ENCODE measurements at places on chromosomes 4 and X.

DNA sequence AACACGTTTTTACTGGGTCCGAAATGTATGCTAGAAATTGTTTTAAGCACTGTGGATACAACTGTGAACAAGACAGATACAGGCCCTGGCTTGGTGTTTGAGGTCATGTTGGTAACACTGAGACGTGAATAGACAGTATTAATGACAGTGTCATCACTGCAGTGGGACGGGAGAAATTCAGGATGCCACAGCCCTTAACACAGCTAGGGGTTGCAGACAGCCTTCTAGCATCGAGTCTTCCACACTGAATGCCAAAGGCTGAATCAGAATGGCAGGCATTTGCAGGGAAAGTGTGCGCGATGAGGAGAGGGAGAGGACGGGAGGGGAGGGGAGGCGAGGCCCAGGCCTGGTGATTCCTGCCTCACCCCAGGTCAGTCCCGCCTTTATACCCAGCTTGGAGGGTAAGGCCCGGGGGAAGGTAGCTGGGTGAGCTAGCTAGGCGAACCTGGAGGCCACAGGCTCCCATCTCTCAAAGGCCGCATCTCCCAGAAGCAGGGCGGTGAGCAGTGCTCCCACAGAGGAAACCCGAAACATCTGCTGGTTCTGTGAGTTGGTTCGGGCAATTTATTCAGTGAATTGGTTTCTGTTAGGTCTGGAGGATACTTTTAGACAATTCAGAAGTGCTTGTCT, 44.1 kb upstream of the CLDN24 start:
- DNase-seq: no peak

GRCh38 chr4:10107111-10108091, 9.2 kb downstream of the WDR1 start:
- no peak for DNase-seq

- DNase-seq: no peak
These were observed 50.6 kb upstream of the PHOX2B start for GRCh38 chr4:41799126-41799525.

- no peak for DNase-seq
These were observed 56.9 kb downstream of the ACOX3 start for GRCh38 chr4:8383451-8384160.

DNA sequence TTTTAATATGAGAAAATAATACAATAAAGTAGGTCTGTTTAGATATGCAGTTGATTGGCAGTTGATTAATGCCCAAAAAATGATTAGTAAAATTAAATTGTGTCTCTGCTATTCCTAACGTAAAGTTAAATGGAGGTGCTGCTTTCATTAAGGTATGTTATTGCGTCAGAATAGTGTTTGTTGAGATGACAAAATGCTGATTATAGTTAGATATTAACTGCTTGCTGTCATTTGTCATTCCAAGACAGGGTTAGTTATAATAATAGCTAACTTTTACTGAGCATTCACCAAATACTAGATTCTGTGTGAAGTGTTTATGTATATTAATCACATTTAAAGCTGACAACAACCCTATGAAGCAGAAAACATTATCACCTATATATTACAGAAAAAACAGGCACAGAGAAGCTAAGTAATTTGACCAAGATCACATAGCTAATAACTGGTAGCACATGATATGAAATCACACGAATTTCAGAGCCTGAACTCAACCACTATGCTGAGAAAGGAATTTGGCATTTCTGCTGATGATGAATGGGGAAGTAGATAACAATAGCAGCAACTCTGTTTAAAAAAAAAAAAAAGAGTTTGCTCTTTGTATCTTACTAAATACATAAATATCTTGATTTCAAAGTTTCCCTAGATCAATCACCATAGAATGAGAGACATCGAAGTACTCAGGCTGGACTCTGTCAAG, 59.7 kb upstream of the WDR44 start:
- no peak for DNase-seq

DNA sequence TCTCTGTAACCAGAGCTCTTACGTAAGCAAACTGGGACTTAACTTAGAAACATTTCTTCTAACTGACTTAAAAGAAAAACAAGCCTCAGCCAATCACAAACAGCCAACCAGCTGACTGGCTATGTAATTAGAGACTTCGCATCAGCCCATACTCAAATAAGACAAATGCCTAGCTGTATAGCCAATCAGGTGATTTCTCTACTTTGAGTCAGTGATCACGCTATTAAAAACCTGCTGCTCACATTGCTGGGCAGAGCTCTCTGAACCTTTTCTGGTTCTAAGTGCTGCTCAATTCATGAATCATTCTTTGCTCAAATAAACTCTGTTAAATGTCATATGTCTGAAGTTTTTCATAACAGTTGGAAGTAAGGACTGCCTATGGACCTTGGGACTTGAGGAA, 9.9 kb upstream of the SMIM10L2A start:
- no peak for DNase-seq

- no peak for DNase-seq
These were observed 80.4 kb downstream of the DCUN1D4 start for GRCh38 chr4:51923343-51923742.

- no peak for DNase-seq
These were observed 21.1 kb upstream of the TRIM2 start for GRCh38 chr4:153183146-153183545.

DNA sequence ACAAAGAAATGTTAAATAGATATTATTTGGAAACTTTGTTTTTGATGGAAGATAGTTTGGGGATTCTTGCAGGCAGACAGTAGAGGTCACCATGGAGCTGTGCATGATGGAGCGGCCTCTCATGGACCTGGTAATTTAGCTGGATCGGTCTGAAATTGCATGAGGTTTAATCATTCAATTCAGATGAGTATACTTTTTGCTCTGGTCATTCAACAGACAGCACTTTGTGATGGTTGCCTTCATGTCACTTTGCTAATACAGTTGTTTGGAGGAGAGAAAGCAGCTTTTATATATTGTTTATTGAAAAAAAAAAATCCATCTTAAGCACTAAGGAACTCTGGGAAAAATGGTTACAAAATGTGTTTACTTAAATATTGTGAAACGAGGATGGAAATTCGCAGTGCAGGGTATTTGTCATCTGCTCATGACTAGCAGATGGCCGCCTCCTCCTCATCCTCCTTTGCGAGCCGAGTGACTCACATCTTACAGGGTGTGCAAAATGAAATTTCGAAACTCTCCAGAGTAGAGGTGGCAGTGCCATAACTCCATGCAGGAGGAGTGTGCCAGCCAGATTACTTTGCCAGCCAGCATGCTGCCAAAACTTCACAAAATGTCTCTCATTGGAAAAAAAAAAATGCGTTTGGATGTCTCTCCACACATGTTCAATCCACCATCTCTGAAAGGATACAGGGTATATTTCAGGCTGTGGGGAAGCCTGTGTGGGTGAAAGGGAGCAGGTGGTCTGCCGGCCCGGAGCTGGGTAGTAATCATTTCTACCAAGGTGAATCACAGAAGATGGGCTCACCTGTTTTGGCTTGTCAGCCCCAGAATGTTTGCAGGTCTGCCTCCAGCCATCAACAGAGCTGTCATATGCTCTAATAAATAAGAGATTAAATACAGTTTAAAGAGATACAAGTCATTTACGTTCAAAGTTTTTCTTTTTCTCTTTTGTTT, 314.9 kb upstream of the DIPK2B start:
- no peak for DNase-seq

GRCh38 chr4:112865443-112865842, 184.0 kb upstream of the ANK2 start:
- DNase-seq: no peak

DNA sequence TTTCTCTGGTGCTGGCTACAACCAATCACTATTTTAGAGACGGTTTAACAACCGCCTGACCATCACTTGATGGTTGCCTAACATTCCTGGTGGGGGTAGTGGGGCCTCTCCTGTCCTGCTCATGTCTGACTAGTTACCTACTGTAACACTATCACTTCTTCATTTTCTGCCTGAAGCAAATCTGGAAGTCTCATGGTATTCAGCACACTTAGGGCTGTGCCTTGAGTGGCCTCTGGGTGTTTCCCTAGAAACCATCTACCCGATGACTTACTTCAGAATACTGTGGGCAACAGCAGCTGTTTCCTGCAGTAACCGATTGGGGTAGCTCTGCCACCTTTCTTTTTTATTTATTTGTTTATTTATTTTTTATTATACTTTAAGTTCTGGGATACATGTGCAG, 880.1 kb upstream of the INTU start:
- DNase-seq: no peak

DNA sequence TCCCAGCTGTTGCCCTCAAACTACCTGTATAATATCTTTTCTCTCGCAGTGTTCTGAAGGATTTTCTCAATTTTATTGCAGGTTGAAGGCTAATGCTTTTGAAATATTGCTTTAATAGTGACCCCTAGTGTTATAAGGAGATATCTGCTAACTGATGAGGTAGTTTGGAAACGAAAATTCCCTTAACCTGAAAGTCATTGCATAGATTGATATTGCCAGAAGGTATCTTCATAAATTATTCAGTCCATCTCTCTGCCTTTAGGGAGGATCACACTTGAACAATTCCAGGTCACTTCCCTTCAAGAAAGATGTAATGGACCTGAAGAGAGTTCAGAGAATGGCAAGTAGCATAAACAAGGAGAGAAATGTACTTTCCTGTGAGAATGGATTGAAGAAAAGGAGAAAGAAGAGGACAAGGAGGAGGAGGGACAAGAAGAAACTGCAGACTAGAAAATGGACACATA, 44.1 kb downstream of the TIGD4 start:
- DNase-seq: no peak

DNA sequence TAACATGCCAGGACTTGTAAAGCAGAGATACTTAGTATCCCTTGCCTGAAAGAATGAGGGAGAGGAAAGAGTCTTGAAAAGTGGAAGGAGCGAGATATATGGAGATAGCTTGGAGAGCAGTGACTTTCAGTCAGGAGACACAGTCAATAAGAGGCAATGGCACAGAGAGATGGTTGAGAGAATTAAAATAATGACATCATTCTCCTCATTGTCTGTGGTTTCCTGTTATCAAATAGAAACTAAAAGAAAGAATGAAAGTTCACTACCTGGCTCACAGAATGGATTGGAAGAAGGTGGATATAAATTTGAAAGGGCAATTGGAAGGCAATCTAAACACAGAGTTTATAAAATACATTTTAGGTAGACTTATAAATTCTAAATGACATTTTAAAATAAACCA, 760.2 kb upstream of the AADAT start:
- DNase-seq: no peak

GRCh38 chr4:39472396-39472795, 13.5 kb downstream of the LIAS start:
- DNase-seq: no peak

GRCh38 chr4:189001971-189002450, 862.8 kb downstream of the TRIML1 start:
- no peak for DNase-seq

DNA sequence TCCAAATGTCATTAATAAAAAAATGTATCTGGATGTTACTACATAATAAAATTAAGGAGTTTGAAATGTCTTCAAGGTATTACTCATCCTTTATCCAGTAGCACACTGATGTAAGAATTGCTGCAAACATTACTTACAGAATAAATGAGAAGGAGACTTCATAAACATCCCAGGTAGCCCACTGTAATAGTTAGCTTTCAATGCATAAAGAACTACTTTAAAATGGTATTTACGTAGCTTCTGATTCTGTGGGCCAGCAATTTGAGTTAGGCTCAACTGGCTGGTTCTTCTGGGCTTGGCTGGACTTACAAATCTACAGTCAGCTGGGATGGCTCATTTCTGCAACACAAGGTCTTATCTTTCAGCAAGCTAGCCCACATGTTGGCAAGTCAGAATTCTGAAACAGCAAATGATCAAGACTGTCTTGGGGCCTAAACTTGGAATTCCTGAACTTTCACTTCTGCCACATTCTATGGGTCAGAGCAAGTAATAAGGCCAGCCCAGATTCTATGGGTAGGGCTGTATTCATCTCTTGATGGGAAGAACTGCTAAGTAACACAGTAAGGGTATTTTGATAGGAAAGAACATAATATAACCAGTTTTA, 522.5 kb downstream of the IQCM start:
- DNase-seq: no peak
